Dermis blood vessel endothelial cell (primary cell): ENCODE measurements at places on chromosomes 5 and 9. TPM values are rescaled to one million over a fixed set of nuclear protein-coding genes. Genes with fewer than 3 reads are reported as not detected.

Gene CAST
- total RNA-seq: 123 and 204 TPM in 2 replicates

Gene RELL2
- 3.9 and 9.9 TPM in 2 replicates for total RNA-seq

GRCh38 chr9:13158986-13159385 lies 120.5 kb downstream of the MPDZ start:
- no peak for DNase-seq

DNA sequence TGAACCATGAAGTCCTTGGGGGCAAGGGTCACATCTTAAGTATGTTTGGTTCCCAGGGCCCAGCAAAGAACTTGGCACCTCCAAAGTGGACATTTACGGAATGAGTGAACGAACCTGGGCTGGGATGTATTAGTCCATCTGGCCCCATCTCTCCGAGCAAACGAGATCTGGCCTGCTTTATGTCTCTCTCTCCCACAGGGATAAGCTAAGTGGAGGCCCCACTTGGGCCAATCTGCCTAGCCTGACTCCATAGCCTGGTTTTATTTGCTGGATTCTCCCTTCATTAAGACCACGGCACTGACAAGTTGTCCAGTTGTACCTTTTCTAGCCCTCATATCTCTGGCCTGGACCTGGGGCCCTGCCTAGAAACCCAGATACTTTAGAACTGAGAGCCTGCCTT lies 2.1 kb downstream of the TTLL11 start:
- DNase-seq: no peak

- no peak for DNase-seq
Observed at GRCh38 chr5:119276978-119277377, 78.8 kb upstream of the TNFAIP8 start.

DNA sequence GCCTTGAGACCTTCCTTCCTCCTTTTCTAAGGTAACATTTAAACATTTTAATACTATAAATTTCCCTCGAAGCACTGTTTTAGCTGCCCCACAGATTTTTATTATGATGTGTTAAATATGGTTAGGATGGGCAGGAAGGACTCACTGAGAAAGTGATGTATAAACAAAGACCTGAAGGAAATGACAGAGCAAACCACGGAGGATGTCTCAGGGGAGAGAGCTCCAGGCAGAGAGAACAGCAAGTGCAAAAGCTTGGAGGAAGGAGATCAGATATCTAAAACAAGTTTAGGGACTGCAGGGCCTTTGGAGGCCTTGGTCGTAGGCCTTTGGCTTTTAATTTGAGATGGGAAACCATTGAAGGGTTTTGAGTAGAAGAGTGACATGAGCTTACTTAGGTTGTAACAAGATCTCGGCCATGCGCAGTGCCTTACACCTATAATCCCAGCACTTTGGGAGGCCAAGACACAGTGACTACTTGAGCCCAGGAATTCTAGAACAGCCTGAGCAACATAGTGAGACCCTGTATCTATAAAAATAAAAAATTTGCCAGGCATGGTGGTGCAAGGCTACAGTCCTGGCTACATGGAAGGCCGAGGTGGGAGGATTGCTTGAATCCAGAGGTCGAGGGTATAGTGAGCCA lies 35.5 kb upstream of the LRRTM2 start:
- no peak for DNase-seq

- DNase-seq: no peak
Observed at GRCh38 chr5:56737951-56738606, 77.3 kb upstream of the MAP3K1 start.

GRCh38 chr5:132044207-132044606 lies 16.2 kb upstream of the IL3 start:
- DNase-seq: no peak

- no peak for DNase-seq
Observed at GRCh38 chr5:10257870-10258269, 7.8 kb downstream of the CCT5 start.

- DNase-seq: no peak
Observed at GRCh38 chr9:33130961-33131789, 36.0 kb downstream of the B4GALT1 start.

DNA sequence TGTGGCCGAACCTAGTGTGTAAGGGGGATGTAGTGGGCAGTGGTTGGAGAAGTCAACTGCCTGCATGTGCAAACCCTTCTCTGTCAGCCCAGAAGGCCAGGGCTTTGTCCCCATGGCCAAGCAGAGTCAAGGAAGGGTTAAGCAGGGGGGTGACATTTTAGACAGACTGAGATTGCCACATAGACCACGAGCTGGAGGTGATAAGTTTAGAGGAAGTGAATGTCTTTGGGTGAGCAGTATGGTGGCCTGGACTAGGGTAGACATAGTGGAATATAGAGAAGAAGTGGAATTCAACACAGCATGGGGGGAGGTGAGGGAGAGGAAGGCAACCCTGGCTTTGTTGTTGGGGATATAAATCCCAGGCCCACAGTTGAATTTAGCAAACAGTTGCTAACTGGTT lies 38.7 kb upstream of the CDKN2AIPNL start:
- DNase-seq: no peak
